Stimulated activated CD4-positive, alpha-beta T cell treated with anti-CD3 and anti-CD28 coated beads, Interleukin-2, amount 100 ng/mL, for 48 hours (primary cell): ENCODE measurements at places on chromosomes 1 and 21.

DNA sequence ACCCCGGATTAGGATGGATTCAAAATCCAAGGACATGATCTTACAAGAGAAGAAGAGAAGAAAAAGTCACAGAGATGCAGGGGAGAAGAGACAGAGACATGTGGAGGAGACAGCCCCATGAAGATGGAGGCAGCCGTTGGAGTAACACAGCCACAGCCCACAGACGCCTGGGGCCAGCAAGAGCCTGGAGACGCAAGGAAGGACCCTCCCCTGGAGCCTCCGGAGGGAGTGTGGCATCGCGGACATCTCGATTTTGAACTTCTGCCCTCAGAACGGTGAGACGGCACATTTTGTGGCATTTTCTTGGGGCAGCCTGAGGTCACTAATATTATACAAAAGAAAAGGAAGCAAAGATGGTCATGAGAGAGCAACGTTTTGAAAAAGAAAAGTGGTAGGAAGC, 28.8 kb downstream of the ABCG1 start:
- DNase-seq = no peak

- DNase-seq = no peak
Measured at GRCh38 chr1:25641931-25642573, 25.5 kb downstream of the MAN1C1 start.

GRCh38 chr1:245751116-245751515, 596.3 kb downstream of the KIF26B start:
- no peak for DNase-seq

DNA sequence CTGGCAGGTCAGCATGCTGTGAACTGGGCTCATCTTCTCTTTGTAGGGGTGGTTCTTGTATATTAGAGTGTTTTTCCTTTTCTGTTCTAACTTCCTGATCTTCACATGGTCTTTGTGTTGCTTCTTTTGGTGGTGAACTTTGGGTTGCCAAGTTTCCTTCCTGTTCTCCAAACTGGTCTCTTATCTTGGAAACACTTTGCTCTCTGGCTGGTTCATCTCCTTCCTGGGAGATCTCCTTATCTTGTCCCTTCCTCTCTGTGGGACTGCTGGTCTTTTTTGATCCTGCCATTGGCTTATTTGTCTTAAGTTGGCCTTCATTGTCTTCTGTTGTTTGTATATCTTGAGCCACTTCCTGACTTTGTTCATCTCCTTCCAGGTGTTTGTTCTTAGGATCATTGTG, 2.1 kb downstream of the TCHHL1 start:
- DNase-seq = no peak

- DNase-seq = no peak
Measured at GRCh38 chr1:235566084-235566483, 61.8 kb upstream of the B3GALNT2 start.
